ENCODE measurements at places on chromosomes 1 and 21. TPM values are rescaled to one million over a fixed set of nuclear protein-coding genes. Genes with fewer than 3 reads are reported as not detected.

DNA sequence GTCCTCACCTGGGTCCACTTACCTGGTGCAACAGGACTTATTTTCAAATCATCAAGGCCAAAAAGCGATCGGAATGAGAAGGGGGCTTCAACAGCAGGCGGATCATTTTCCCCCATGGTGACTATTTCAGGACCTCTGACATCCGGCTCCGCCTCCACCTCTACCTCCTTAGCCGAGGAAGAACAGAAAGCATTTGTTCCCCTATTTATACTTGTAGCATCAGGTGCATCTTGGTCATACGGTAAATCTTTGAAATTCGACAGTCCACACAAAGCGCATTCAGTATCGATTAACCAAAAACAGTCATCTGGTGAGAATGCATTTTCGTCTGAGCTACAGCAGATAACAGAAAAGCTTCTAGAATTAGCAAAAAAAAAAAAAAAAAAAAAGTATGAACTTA, 550 bp downstream of the TMPRSS3 start:
- no peak for DNase-seq

GRCh38 chr1:15014516-15014915, 139.0 kb upstream of the TMEM51 start:
- peak; percentile 68 for DNase-seq

- DNase-seq, result no peak
These were observed 5.1 kb upstream of the ZZZ3 start for GRCh38 chr1:77687519-77687906.

DNA sequence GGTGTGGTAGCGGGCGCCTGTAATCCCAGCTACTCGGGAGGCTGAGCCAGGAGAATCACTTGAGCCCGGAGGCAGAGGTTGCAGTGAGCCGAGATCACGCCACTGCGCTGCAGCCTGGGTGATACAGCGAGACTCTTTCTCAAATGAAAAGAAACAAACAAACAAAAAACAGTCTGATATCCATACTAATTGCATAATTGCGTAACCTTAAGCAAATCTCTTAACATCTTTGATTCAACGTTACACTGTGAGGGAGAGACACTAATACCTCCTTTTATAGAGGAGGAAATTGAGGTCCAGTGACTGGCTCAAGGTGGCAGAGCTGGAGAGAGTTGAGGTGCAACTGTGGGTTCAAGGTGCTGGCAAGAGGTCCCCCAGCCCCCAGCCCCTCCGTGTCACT, 12.6 kb upstream of the COX20 start:
- DNase-seq, result no peak

DNA sequence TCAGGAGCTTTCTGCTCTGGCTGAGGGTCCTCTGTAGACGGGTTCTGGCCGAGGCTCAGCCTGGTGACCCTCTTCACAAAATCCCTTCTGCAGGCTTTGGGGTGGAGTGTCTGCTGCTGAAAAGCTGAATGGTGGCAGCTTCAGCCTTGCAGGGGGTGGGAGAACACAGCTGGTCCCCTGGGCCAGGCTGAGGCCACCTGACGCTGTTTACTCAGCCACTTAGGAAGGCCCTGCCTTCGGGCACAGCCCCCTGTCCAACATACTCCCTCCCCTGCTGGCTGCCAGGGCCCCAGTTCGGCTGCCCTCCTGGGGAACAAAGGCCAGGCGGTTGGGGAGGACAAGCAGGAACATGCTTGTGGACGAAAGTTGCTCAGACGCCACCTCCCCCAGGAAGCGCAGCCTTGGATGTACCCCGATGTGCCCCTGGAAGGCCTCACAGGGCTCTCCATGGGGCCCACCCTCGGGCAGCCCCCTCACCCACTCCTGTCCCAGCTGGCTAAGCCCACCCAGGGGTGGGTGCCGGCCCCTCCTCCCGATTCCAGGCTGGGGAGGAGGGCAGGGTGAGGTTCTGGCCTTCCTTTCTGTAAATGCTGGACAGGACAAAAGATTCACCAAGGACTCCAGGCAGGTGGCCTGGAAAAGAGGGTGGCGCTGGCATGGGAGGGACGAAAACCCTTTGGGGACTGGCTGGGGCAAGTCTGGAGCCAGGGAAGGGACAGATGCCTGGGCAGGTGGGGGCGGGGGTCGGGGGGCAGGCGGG, at the start of gene ANKRD65:
Gene ANKRD65, minus strand, starts transcription at position 130 of the 760 bp plus-strand sequence. CDS start 271 bp downstream, outside the sequence.
- DNase-seq, result no peak

DNA sequence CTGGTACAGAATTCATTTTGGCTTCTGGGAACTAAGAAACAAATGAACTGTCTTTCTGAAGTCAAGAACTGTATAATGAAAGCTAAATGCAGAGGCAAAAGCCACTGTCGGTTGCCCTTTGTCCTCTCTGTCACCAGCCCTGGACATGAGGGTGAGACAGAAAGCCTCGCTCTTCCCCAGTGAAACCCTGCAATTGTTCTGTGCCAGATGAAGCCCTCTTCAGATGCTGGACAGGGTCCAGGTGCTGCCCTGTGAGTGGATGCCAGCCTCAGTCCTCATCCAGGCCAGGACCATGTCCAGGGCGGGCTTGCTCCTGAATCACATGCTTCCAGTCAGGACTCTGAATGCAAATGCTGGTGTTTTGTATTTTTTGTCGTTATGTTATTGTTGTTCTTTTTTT, 138.7 kb downstream of the RUNX1 start:
- no peak for DNase-seq

- no peak for DNase-seq
These were observed 16.9 kb upstream of the VAMP3 start for GRCh38 chr1:7754234-7754633.

GRCh38 chr1:19844731-19845495, 29.8 kb upstream of the RNF186 start:
- DNase-seq, result no peak

- peak; percentile 21 for DNase-seq
These were observed 52.5 kb downstream of the CDC7 start for GRCh38 chr1:91553177-91553591.

- DNase-seq, result no peak
These were observed 30.3 kb upstream of the C1QA start for GRCh38 chr1:22606161-22606560.

DNA sequence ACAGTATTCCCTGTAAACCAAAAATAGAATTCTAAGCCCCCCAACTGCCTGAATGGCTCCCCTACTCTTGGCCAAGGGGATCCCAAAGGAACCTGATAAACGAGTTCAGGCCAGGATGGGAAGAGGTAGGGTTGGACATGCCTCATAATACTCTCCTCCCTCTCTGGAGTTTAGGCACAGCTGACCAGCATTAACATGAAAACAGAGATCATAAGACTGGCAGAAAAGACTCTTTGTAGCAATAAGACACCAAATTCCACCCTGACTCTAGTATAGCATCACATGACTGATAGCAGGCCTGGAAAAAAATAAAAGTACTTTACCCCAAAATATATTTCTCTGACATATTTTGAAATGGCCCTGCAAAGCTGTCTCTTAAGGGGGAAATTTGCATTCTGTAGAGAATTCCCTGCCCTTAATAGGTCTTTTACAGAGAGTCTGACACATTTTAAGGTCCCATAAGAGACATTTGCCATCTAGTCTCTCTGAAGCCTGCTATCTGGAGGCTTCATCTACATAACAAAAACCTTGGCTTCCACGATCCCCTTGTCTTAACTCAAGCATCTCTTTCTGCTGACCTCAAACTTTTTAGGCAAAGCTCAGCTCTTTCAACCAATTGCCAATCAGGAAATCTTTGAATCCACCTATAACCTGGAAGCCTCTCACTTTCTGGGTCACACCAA, 55.9 kb downstream of the SIK1 start:
- no peak for DNase-seq

DNA sequence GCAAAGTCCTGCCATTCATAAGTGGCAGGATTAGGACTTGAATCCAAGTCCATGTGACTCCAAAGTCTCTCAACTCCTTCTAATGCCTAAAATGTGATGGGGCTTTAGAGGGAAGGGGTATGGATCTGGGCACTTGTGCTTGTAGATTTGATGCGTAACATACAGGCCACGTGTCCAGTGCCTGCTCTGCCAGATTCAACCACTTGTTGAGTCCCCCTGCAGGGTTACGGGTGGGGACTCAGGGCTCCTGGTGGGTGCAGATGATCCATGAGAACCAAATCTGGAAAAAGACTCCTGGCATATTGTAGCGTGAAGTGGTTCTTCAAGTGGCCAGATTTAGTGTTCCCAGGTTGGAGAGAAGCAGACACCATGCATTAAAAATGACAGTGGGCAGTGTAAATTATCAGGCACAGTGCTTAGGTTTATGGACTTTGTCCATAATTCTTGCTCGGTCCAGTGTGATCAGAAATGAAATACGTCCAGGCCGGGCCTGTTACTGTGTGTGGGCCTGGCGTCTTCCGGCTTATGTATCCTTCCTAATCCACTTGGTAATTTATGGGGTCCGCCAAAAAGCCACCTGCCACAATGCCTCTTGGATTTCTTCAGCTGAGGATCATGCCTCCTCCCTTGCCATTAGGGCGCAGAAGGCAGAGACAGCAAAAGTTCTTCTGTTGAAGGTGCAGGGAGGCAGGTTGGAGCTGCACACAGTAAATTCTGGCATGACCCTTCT, 51.2 kb upstream of the LRP8 start:
- DNase-seq, result no peak

DNA sequence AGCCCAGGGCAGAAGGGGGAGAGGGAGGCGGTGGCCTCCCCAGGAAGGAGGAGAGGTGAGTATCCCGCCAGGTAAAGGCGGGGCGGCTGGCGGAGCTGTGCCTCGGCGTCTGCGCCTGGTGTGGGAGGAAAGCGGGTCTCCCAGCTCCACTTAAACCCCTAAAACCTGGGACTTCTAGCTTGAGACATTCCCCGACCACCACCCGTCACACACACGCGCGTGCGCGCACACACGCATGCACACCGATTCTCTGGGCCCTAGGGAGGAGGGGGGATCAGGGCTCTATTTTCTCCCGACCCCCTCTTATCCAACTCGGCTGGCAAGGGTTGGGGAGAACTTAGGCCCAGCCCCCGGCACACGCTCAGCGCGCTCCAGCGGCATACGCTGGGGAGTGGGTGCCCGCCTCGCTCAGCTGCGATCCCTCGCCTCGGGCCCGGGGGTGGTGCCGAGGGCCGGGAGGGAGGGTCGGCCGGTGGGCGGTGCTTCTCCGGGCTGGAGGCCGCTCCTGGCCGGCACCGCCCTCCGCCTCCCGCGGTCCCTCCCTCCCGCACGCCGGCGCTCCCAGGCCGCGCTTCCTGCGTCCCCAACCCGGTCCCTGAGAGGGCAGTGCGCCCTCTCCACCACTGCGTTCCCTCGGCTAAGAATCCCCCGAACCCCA, at the start of gene TMEM51:
Gene TMEM51, plus strand, starts transcription at position 564 of the 658 bp plus-strand sequence. CDS start 61,341 bp downstream, outside the sequence.
- DNase-seq, result peak; percentile 73

DNA sequence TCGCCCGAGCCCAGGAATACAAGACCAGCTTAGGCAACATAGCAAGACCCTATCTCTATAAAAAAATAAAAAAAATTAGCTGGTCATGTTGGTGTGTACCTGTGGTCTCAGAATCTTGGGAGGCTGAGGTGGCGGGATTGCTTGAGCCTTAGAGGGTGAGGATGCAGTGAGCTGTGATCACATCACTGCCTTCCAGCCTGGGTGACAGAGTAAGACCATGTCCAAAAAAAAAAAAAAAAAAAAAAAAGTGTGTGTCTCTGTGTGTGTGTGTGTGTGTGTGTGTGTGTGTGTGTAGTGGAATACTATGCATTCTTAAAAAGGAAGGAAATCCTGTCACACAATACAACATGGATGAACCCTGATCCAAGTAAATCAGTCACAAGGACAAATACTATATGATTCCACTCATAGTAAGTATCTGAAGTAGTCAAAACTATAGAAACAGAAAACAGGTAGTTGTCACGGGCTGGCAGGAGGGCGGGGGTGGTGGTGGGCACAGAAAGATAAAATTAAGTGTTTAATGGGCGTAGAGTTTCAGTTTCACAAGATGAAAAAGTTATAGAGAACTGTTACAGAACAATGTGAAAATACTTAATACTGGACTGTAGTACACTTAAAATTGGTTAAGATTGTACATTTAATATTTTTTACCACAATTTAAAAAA, 47.8 kb downstream of the SELENOF start:
- DNase-seq, result no peak

- DNase-seq, result no peak
These were observed 698.6 kb downstream of the PLA2G4A start for GRCh38 chr1:187527346-187527745.

DNA sequence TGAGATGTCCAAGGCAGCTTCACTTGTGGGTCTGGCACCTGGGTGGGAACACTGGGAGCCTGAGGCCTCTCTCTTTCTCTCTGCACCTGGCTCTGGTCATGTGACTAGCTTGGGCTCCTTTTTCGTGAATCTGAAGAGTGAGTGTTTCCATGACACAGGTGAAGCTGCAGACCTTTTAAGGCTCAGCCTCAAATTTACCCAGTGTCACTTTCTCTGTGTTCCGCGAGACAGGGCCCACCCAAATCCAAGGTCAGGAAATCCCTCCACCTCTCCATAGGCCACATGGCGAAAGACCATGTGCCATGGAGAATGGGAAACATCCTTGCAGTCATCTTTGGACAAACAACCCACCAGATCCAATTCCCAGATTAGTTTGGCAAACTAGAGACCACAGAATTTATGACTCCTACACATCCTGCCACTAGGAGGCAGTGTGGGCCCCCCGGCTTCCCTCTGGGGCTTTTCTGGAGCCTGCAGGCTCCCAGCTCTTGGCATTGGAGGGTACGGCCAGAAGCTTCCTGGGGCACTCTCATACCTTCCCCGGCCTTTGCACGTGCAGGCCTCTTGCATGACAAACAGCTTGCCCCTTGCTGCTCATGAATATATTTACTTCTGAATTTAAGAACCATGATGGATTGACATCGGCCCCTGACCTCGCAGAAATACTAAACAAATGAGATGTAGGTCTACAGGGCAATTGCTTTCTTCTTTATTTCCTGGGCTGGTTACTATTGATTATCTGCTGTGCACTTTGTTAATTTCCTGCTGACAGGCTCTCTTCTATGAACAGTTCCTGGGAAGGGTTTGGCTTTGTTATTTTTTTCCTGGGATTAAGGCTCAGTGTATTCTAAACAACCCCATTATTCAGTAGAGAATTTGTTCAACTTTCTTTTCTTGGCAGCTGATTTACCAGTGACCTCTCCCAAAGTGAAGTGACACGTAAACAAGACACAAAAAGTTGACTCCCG, 180.7 kb downstream of the KAZN start:
- peak; percentile 38 for DNase-seq

GRCh38 chr1:171868217-171868803, 27.0 kb downstream of the DNM3 start:
- peak; percentile 34 for DNase-seq

GRCh38 chr1:39110325-39110851, 84.2 kb downstream of the NDUFS5 start:
- DNase-seq, result peak; percentile 57

DNA sequence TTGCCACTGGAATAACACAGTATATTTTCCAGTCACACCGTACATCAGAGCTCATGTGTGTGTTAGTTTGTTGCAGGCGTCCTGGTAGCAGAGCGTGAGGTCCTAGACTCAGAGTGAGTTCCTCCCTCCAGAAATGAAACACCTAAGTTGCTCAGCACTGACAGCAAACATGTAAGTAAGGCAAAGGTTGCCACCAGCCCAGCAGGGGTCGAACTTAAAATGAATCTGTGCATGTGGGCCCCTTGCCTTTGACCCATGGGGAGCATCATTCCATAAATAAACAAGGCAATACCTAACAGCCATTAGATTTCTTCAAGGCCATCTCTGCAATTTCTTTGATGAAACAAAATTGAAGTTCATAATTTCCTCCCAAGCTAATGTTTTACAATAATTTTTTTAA, 125.3 kb upstream of the ERG start:
- no peak for DNase-seq

PRDM16 gene
- total RNA-seq, result not detected

GUCA2B gene
- not detected for total RNA-seq

RHD gene
- total RNA-seq, result not detected

CELA2B gene
- total RNA-seq, result 0.78 TPM

OR2T35 gene
- total RNA-seq, result not detected

HIVEP3 gene
- 1.8 TPM for total RNA-seq

DDR2 gene
- 65.3 TPM for total RNA-seq

AMY1C gene
- total RNA-seq, result not detected

PBXIP1 gene
- total RNA-seq, result 641 TPM

KRTAP21-2 gene
- not detected for total RNA-seq

SLAMF7 gene
- total RNA-seq, result not detected

C21orf58 gene
- total RNA-seq, result 1.7 TPM

All from myocyte (in vitro differentiated cells).